ENCODE measurements at places on chromosomes 3 and 15.

GRCh38 chr15:42726114-42726513 lies 10.8 kb downstream of the CDAN1 start:
- DNase-seq, result no peak

DNA sequence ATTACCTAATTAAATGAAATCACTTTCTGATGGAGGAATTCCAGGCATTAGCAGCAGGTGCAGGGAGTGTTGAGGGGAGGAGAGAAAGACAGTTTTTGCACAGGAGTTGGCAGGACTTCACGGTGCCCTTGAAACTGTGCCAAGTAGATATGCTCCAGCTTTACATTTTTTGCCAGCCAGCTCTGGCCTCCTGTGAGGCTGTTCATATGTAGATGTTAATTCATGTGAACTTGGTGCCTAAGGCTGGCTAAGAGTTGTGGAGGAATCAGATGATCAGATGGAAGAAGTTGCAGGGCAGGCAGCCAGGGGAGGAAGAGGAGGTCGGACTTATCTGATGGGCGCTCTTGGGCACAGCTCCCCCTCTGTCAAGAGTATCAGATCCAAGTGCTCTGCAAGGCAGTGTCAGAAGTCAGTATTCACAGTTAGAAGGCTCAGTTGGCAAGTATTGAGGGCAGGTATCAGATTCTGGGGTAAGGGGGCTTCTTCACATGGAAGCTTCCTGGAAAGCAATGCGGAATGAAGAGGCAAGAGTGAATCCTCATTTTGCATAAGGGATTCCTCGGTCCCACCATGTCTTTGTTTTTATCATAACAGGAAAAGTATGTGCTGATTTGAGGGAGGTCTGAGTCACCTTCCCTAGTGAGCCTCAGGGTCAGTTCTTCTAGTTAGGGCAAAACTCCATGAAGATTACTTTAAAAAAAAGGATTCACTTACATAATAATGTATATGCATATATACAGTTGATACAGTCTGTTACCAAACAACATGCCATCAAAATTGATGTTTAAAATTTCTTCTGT lies 172.6 kb upstream of the UMPS start:
- no peak for DNase-seq

DNA sequence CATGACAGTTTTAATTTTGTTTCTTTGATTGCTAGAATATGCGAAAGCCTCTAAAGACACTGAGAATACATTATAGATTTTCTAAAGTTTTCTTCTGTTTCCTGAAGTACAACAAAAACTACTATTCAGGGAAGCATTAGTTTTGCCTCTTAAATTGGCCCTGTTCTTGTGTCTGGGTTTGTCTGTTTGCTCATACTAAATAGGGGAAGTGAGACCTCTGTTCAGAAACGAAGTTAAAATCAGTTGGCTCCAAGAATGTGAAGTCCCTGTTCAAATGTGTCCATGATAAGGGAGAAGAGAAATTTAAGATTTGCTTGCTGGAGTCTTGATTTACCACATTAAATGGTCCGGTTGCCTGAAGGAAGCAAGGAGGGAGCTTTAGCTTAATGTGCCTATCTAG lies 327.3 kb upstream of the GBE1 start:
- no peak for DNase-seq

DNA sequence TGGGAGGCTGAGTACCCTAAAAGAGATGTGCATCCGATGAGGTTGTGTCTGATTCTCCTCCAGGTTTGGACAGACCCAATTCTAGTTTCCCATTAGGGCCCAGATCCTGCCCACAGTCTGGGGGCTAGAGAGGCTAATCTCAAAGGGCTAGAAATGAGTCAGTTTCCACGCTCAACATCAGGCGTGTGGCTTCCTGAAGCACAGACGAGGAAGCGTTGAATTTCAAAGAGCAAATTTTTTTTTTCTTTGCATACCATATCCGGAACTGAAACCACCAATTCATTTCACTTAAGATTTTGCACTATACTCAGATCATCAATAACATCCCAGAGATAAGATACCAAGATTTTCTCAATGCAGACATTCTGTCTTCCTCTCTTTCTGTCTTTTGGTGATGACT lies 173.8 kb upstream of the BCL6 start:
- no peak for DNase-seq

GRCh38 chr3:33363113-33363800 lies 76.9 kb downstream of the UBP1 start:
- DNase-seq, result no peak

- DNase-seq, result no peak
These were observed 12.3 kb upstream of the BDH1 start for GRCh38 chr3:197567904-197568681.

- DNase-seq, result no peak
These were observed 70.7 kb downstream of the RIOX2 start for GRCh38 chr3:97901313-97902248.

- no peak for DNase-seq
These were observed 11.3 kb upstream of the KNL1 start for GRCh38 chr15:40582726-40583246.

- DNase-seq, result no peak
These were observed 292.5 kb upstream of the SATB1 start for GRCh38 chr3:18717598-18717997.

GRCh38 chr3:157255797-157256196 lies 95.8 kb upstream of the CCNL1 start:
- DNase-seq, result no peak

- no peak for DNase-seq
These were observed 272.3 kb upstream of the ROBO1 start for GRCh38 chr3:80040067-80040466.

Measured in SK-N-DZ (cell line).